ENCODE measurements at places on chromosomes 7 and 10.

DNA sequence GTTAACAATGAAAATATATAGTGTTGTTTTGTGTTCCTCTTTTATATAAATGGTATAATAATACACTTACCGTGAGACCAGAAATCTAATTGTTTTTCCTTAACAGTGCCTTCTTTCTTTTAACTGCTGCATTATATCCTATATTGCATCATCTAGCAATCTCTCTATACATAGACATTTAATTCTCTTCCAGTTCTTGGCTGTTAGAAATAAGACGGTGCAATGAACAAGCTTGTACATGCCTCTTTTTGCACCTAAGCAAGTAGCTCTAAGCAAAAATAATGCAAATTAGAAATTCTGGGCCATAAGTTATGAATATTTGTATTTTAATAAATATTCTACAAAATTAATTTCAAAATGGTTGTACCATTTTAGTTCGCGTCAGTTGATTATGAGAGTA is 55.9 kb upstream of the AHR start:
- no peak for DNase-seq

- no peak for DNase-seq
These were observed 25.2 kb upstream of the TTYH3 start for GRCh38 chr7:2606539-2606936.

- no peak for DNase-seq
These were observed 214.2 kb downstream of the ZNF248 start for GRCh38 chr10:37643187-37643586.

GRCh38 chr7:44062903-44063295 is 2.5 kb downstream of the PGAM2 start:
- DNase-seq = no peak

DNA sequence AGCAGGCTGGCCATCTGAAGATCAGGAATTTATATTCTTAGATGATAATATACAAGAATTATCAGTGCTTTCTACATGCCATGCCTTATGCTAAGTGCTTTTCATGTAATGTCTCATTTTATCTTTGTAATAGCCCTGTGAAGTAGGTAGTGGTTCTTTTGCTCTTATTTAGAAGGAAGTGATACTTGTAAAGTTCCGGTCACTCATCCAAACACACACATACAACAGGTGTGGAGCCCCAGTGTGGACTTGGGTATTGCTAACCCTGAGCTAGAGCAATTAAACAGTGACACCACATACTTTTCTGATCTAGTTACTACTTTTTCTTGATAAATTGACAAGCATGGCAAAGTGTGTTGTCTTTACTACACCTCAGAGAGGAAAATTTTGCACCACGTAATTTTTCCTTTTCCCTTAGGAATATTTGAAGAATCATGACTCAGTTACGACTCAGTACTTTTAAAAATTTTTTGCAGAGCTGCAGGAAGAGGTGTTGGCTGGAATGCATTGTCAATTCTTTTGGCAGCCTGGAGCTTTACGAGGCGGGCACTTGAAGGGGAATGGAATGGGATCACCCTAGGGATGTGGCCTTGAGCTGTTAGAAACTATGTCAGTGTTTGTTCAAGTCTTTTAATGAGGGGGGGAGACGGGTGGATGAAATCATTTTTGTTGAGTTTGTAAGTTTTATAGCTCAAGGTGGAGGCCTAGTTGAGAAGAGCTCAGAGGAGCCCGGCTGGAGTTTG is 212.5 kb upstream of the CELF2 start:
- DNase-seq = peak; percentile 45

DNA sequence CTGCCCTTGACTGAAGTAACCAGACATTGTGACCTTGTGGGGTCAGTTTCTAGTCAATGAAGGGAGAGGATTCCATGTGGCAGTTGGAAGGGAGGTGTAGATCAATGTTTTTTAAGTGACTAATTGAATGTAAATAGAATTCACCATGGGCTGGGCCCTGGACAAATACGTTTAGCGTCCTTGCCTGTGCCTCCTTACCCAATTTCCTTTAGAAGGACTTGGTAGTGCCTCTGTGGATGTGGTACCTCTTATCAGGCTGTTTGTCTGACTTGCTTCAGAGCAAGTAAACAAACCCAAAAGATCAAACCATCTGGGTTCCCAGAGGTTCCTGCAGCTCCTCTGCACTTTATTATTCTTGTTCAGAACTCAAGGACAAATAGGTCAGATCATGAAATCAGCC is 4.3 kb upstream of the KAT6B start:
- no peak for DNase-seq

DNA sequence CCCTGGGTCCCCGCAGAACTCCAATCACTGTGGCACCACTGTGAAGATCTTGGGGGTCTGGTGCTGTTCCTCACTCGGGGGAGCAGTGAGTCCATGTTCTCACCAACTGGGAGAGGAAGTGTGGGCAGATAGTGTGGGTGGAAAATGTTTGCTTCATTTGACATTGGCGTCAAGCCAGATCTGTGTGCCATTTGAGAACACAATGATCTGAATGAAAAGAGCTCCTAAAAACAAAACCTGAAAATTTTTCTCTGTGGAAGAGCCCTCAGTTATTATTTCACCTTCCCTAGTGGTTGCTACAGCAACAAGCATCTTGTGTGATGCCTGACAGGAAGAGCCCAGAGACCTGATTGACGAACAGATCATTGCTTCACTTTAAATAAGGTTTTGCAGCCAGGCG is 125.6 kb downstream of the VIPR2 start:
- no peak for DNase-seq

DNA sequence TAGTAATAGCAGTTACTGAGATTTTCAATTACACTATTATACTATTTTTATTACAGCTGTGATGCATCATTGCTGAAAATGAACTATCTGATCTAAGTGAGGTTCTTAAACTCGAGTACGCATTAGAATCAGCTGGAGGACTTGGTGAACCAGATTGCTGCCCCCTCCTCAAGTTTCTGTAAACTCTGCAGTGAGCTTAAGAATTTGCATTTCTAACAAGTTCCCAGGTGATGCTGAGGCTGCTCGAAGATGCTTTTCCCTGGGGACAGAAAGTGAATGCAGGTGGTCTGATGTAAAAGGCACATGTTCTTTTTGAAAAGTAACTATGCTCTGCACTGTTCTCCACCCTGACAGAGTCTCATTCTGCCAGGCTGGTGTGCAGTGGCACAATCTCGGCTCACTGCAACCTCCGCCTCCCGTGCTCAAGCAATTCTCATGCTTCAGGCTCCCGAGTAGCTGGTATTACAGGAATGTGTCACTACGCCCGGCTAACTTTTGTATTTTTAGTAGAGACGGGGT is 12.5 kb downstream of the RNF133 start:
- DNase-seq = no peak

DNA sequence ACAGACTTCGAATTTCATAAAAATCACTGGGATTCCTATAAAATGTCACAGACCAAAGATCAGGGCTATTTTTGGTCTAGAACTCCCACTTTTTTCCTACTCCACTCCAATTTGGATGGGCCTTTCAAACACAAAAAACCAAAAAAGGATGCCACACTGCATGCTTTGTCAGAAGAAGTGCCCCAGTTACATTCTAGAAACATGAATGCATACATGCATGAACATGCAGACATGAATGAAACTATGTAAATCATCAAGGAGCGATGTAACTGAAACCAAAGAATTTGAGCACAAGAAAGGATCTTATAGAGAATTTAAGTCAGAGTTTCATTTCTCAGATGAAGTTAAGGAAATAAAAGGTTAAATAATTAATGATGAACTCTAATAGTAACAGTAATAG is 31.8 kb upstream of the FAM133B start:
- DNase-seq = peak; percentile 51

DNA sequence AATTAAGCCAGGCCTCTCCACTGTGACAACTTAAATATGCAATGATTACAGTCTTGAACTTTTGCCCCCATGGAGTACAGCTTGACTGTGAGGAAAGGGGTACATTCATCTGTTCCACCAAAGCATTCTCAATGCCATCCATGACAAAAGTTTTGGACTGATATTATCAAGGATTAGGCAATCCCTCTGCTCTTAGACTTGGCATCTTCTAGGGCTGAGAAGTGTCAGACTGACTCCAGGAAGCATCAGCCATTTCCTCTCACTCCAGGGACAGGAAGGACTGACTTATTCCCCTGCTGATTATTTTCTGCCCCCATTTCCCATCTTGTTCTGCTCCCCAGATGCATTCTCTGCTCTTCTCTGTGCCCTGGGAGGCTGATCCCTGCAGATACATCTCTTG is 69.7 kb downstream of the ZNF365 start:
- DNase-seq = no peak
